Daoy (cell line): ENCODE measurements at places on chromosomes 13 and 19. TPM values are rescaled to one million over a fixed set of nuclear protein-coding genes. Genes with fewer than 3 reads are reported as not detected.

- DNase-seq = no peak
These were observed 1.9 kb upstream of the YJEFN3 start for GRCh38 chr19:19526581-19527370.

DNA sequence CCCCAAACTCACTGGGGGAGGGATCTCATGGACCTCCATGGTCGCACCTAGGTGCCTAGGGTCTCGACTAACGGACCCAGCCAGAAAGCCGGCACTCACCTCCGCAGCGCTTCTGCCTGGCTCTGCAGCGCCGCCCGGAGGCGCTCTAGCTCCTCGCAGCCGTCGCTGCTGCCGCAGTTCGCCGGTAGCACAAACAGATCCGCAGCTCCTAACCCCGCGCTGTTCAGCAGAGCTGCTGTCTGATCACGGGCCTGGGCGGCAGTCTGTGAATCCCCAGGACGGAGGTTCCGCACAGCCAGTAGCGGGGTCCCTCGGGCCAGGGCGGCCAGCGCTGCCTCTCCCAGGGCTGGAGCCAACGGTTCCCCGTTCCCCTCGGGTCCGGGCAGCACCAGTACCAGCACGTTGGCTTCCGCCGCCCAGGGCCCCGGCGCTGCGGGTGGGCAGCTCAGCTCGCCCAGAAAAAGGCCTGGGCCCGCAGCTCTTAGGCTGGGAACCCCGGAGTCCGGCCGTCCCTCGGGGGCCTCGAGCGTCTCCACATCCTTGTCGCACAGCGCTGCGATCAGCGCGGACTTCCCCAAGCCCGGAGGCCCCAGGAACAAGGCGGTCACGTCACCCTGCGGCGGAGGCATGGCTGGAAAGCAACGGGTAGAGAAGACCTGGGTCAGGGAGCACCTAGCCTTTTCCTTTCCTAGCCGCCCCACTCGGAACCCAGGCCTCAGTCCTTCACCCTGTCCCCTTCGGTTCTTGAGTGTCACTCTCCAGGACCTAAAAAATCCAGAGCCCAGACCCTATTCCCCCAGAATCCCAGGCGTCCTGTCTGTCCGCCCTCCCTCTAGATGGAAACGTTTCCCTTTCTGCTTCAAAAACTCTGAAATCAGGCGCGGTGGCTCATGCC lies 977 bp downstream of the IRGQ start:
- DNase-seq = peak; percentile 78

GRCh38 chr19:12649941-12650340 lies 16.6 kb downstream of the MAN2B1 start:
- DNase-seq = no peak

DNA sequence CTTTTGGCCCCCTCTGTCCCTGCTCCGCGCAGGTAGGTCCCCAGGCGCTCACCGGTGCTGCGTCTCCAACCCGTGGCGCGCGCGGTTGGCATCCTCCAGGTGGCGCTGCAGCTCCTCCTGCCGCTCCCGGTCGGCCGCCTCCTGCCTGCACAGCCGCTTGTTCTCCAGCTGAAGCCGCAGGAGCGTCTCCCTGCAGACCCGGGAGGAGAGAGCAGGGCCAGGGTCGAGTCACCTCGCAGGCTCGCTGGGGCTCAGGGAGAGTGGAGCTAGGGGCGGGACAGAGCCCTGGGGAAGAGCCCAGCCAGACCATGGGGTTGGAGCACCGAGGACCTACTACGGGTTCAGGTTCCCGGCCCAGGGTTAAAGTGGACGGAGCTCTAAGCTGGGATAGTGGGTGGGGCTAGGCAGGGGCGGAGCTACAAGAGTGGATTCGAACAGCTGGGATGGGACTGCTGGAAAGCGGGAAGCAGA lies 9.3 kb downstream of the HOOK2 start:
- peak; percentile 92 for DNase-seq

- no peak for DNase-seq
These were observed 42.3 kb downstream of the LRCH1 start for GRCh38 chr13:46595136-46595884.

DNA sequence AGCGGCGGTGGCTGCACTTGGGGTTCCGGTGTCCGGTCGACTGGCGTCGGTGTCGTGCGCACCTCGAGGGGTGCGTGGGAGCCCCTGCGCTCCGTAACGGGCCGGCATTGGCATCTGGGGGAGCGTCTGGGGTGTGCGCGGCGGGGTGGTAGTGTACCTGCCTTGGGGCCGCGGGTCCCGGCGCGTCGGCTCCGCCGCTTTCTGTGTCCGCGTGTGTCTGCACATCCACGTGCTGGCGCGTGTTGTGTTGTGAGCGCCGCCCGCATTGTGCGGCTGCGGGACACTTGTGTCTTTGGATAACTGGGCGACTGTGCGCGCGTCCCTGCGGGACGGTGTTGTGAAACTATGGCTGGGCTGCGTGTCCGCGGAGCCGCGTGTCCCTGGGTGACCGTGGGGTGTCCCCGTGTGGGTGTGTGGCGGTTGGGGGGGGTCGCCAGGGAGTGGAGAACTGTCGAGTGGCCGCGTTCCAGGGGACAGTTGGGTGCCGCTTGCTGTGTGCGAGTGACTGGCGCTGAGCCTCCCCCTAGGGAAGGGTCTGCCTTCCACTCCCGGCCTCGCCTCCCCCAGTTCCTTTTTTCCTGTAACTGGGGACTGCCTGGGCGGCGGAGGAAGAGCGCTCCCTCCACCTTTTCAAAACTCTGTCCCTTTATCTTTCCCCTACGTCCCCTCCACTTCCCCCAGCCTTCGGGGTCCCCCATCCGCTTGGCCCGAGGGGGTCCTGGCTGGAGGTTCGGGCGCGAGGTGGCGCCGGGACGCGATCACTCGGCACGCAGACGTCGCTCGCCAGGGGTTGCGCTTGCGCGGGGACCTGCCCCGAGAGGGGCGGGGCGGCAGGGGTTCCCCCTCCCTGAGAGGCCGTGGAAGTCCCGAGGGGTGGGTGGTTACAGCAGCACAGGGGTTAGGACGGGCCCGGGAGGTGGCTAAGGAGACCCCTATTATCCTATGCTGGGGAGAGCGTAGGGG lies 5.7 kb upstream of the NFIC start:
- DNase-seq = peak; percentile 64

DNA sequence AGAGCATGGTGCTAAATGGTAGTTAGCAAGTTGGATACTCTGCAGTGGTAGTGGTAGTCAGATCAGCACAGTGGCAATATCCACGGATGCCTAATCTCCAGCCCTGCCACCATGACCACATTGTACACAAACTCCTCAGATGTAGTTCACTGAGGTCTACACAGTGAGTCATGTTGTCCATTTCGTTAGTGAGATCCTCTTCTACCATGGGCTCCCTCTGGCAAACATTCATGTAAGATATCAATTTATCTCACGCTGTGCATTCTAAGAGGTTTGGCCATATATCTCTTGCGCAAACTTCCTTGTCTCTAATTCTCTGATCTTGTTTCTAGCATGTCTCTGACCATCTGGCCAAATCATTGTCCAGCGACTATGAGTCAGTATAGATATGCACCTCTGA lies 58.2 kb downstream of the POLR1D start:
- DNase-seq = no peak

DNA sequence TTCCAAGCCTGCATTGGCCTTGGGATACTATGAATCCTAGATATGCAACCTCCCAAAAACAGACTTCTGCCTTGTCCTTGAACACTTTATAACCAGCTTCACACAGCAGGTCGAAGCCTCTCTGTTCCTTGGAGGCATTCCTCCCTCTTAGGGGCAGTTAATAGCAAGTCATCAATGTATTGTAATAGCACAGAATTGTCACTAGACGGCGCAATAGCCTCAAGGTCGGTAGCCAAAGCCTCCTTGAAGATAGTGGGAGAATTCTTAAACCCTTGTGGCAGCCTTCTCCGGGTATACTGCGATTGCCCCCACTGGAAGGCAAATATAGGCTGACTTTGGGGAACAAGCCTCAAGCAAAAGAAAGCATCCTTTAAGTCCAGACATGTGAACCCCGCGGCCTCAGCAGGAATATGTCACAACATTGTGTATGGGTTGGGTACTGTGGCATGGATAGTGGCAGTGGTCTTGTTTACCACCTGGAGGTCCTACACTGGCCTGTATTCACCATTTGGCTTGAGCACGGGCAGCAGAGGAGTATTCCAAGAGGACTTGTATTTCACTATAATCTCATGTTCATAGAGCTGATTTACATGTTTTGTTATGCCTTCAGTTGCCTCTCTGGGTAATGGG lies 61.1 kb downstream of the ZNF431 start:
- peak; percentile 7 for DNase-seq

GRCh38 chr19:6739883-6740588 lies 556 bp downstream of the TRIP10 start:
- DNase-seq = peak; percentile 29

DNA sequence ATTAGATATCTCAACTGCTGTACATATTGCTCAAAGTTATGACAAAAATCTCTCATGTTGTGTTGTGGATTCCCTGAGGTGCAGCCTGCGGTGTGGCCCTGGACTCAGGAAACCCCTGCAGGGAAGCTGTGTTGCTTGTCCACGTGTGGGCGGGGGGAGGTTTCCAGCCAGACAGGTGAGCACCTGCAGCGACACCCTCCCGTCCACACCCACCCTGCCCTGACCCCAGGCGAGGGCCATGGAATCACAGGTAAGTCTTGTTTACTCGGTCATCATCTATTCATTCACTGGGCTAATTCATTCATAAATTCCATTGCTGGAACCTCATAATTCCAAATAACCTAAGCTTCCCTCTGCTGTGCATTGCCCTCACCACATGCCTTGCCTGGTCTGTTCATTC lies 14.1 kb downstream of the PLPP2 start:
- no peak for DNase-seq

- no peak for DNase-seq
These were observed 599.7 kb upstream of the SLITRK1 start for GRCh38 chr13:84481958-84482357.

- DNase-seq = no peak
These were observed 51.3 kb downstream of the PTPRS start for GRCh38 chr19:5289060-5289990.

CYSLTR2 gene
- not detected in 2 replicates for total RNA-seq

ZNF177 gene
- 0.09 and 0.69 TPM in 2 replicates for total RNA-seq

DNA sequence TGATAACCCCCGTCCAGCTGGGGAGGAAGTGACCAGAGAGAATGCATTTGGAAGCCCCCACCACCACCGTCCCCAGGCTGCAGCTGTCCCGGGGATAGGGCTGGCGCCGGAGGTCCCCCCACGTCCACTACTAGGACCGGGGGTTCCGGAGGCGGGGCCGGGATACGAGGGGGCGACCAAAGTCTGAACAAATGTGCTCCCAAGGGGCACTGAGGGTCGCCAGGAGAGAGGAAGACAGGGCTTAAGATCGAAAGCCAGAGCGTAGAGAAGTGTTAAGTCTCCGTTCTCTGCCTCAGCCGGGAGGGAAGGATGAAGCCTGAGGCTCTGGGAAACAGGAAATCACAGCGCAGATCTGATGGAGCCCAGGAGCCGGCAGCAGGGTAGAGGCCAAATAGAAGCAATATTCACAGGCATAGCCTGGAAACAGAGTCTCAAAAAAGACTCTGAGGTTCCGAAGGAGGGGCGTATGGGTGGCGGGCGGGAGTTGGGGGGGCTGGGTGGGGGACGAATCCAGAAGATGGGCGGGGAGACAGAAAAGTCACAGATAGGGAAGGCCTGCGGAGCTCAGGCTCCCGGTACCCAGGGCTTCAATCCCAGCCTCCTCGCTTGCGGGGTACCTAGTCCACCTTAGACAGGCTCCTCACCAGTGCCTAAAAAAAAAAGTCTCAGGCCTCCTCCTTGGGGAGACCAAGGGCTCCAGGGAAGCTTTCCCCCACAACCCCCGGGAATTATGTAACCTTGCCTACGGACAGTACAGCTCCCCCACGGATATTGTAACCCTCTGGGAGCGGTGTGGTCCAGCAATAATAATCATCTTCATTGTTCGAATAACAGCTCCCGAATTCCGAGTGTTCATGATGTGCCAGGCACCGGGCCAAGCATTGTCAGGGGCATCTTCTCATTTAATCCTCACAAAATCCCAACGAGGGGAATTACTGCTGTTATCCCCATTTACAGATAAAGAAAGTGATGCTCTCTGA lies 1.1 kb upstream of the ERF start:
- peak; percentile 75 for DNase-seq

CCNA1 gene
- total RNA-seq = 3.1 and 4.9 TPM in 2 replicates

- DNase-seq = peak; percentile 71
These were observed at the start of gene BTBD2 for GRCh38 chr19:2015608-2015950. BTBD2 (minus strand) TSS chr19:2015714; CDS start chr19:2015703, 11 bp downstream.

- DNase-seq = no peak
These were observed 344.6 kb downstream of the DNAJC15 start for GRCh38 chr13:43368003-43368402.

RANBP3 gene
- total RNA-seq = 64.5 and 83.0 TPM in 2 replicates

ZNF254 gene
- total RNA-seq = 7.4 and 9.9 TPM in 2 replicates

GRCh38 chr13:58480061-58480460 lies 848.5 kb downstream of the PCDH17 start:
- no peak for DNase-seq

GRCh38 chr19:12759686-12760085 lies 8.1 kb downstream of the BEST2 start:
- DNase-seq = no peak

DNA sequence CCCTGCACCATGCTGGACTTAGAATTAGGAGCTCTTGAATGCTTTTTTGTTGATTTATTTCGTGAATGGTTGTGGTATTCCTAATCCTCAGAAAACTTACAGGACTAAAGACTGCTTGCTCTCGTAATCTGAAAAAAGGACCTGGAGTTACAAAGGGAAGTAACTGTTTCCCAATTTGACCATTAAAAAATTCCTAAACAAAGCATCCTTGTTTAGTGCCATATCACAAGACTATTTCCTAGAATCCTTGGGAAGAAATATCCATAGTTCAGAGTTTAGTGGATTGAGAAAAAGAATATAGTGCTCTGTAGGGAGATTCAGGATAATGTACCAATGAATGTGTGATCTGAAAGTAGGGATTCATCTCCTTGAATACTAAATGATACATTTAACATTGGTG lies 186.8 kb downstream of the NDFIP2 start:
- no peak for DNase-seq
